NCI-H2029 treated with DMSO at 0.1 percent for 48 hours (cell line): ENCODE measurements at places on chromosomes 7 and 10.

- no peak for DNase-seq
These were observed 65.3 kb downstream of the MACC1 start for GRCh38 chr7:20151708-20152456.

- DNase-seq = no peak
These were observed 348.2 kb downstream of the SDK1 start for GRCh38 chr7:3649250-3649649.

GRCh38 chr7:127245002-127245401 lies 7.7 kb downstream of the GRM8 start:
- no peak for DNase-seq

DNA sequence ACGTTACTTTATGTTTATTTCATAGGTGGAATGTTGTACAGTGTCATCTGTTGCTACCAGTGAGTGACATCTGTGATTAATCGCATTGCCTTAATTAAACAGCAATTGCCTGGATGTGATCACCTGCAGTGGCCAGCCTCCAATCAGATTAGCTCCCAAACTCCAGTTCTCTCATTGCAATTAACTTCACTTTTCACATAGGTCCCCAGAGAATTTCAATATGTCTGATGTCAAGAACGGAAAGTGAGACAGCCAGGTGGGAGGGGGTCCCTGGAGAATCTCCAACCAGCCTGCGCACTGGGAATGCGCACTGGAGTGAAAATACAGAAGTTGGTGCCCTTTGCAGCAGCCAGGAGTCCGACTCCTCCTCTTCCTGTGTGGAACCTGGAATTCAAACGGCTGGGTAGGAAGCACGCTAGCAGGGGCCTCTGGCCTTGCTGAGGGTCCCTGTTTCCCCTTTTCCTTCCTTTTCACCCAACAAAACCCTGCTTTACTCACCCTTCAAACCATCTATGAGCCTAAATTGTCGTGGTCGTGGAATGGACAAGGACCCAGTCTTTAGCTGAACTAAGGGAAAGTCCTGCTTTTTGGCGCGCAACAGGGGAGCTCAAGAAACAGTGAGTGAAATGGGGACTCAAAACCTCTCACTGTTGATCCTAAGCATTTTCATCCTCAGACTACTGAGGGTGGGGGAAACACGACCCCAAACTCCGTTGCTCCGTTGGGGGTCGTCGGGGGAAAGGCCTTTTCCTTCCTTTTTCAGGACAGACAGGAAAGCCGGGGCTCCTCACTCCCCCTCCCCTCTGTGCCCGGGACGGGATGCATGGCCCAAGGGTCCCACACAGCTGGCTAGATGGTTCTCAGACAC lies 1355.5 kb upstream of the LRRTM3 start:
- no peak for DNase-seq

- DNase-seq = no peak
These were observed 1.3 kb upstream of the BMI1 start for GRCh38 chr10:22319547-22319979.

GRCh38 chr7:55558962-55559920 lies 13.1 kb downstream of the VOPP1 start:
- no peak for DNase-seq

- no peak for DNase-seq
These were observed 552.7 kb downstream of the MAGI2 start for GRCh38 chr7:78900806-78901205.

GRCh38 chr10:102147561-102147960 lies 4.6 kb upstream of the NOLC1 start:
- DNase-seq = no peak

DNA sequence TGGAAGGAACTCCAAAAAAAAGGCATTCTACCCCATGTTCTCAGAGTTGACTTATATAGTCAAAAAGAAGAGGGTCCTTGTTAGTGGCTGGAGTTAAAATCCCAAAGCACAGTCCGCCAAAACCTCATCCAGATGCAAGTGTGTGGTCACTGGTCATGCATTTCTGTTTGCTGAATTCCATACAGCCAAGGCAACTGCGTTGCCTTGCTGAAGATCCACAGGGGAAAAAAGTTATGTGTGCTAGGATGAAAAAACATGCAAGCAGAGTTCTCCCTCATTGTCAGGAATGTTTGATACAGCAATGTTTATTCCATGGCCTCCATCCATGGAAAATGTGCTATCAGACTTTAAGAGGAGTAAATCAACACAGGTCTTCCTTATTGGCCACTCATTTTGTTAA lies 213.1 kb downstream of the CREB5 start:
- DNase-seq = no peak
